ENCODE measurements at places on chromosomes 5 and 9.

DNA sequence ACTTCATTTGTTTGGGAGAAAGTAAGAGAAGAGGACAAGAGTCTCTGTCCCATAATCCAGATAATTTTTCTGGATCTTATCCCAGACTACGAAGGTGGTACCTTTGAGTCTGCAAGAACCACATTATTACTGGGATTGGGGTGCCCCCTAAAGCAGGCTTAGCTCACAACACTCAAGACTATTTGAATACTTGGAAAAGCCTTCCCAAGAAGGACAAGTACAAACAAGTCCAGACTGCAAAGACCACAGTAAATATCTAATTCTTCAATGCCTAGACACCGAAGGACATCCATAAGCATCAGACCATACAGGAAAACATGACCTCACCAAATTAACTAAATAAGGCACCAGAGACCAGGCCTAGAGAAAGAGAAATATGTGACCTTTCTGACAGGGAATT is 40.2 kb upstream of the TMED7 start:
- DNase-seq, result no peak

GRCh38 chr5:155140646-155141045 is 127.1 kb downstream of the KIF4B start:
- DNase-seq, result no peak

- DNase-seq, result no peak
Observed at GRCh38 chr9:93228030-93228429, 44.1 kb downstream of the WNK2 start.

GRCh38 chr5:109676920-109677319 is 12.8 kb upstream of the MAN2A1 start:
- DNase-seq, result no peak

GRCh38 chr5:110053205-110053604 is 363.5 kb downstream of the MAN2A1 start:
- no peak for DNase-seq

GRCh38 chr9:31089549-31090221 is 1294.8 kb upstream of the ACO1 start:
- DNase-seq, result peak; percentile 11

GRCh38 chr9:37437621-37438020 is 15.1 kb downstream of the GRHPR start:
- DNase-seq, result no peak

GRCh38 chr5:157924931-157925729 is 66.2 kb upstream of the CLINT1 start:
- DNase-seq, result no peak

DNA sequence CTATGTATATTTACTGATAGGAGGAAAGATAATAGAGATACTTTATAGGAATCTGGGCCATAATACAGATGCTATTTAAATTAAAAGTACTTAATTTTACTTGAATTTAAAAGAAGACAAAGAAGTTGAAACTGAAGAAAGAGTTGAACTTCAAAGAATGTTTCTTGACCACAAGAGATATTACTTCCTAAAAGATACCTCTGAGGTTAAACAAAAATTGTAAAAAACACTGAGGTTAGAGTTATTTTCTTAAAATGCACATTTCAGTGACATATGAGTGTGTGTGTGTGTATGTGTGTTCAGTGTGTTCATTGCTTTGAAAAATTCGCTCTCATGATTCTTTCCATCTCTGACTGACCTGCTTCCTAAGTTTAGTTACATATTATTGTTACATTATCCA is 3.5 kb upstream of the SEPTIN8 start:
- DNase-seq, result no peak

GRCh38 chr5:19940192-19940591 is 47.8 kb downstream of the CDH18 start:
- no peak for DNase-seq

DNA sequence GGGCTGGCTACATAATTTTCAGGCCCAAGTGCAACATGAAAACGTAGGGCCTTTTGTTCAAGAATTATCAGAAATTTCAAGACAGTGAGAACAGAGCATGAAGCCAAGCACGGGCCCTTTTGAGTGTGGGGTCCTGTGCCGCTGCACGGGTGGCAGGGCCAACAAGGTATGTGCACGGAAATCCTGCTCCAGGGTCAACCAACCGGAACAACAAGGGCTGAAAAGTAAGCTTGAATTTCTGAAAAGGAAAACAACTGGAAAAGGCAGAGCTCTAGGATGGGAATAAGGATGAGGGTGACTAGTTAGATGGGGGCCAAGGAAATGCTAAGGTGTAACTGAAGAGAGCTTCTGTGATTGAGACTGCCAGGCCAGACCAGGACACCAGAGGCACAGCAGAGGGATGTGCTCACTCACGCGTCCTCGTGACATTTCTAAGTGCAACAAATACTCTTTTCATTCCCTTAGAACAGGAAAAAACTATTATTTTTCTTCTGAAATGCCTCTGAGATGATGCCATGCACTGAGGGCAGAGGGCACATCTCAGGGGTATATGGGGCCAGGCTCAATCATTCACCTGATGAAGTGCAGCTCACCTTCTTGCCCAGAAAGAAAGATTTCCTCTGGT is 80.6 kb upstream of the LRRTM2 start:
- DNase-seq, result no peak

GRCh38 chr5:67268231-67269021 is 71.8 kb upstream of the CD180 start:
- DNase-seq, result peak; percentile 10

- no peak for DNase-seq
Observed at GRCh38 chr5:175253597-175253996, 190.4 kb downstream of the DRD1 start.

- DNase-seq, result no peak
Observed at GRCh38 chr5:121100931-121101330, 636.8 kb downstream of the PRR16 start.

DNA sequence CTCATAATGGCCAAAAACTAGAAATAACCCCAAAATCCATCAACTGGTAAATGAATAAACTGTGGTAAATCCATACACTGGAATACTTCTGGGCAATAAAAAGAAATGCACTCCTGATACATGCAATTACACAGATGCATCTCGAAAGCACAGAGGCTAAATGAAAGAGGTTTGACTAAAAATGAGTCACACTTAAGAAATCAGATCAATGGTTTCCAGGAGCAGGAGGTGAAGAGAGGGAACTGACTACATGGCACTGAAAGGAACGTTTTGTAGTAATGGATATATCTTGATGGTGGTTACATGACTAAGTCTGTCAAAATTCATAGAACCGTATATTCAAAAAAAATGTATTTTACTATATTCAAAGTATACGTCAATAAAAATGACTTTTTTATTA is 42.4 kb downstream of the STRBP start:
- no peak for DNase-seq

- DNase-seq, result no peak
Observed at GRCh38 chr9:129381481-129381957, 203.5 kb upstream of the IER5L start.

DNA sequence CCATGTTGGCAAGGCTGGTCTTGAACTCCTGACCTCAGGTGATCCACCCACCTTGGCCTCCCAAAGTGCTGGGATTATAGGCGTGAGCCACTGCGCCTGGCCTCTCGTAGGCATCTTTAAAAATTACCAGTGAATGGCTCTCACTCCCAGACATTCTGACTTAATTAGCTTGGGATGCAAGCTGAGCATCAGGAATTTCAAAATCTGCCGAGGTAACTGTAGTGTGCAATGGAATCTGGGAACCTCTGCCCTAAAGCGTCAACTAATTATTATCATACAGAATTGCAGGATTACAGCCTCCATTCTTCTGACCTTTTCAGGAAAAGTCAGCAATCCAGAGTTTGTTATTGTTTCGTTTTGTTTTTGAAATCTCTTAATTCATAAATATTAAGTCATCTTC is 213.4 kb upstream of the DMAC1 start:
- DNase-seq, result no peak

GRCh38 chr5:127963931-127964330 is 119.6 kb upstream of the SLC12A2 start:
- DNase-seq, result no peak

DNA sequence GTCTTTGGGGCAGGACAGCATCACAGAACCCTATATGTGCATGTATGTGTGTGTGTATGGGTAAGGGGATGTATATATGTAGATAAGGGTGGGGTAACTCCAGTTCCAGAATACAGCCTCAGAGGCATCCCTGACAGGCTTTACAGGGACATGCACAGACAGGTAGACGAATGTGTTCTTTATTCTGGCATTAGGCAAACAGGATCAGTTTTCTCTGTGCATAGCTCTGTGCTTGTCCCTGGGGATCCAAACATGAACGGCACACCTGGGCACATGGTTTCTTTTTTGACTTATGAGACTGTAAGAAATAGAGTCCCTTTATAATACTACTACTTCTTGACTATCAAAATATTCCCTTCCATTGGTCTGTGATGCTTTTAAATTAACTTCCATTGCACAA is 120.6 kb downstream of the TRIO start:
- no peak for DNase-seq

GRCh38 chr9:19975499-19975898 is 186.7 kb upstream of the SLC24A2 start:
- DNase-seq, result no peak

DNA sequence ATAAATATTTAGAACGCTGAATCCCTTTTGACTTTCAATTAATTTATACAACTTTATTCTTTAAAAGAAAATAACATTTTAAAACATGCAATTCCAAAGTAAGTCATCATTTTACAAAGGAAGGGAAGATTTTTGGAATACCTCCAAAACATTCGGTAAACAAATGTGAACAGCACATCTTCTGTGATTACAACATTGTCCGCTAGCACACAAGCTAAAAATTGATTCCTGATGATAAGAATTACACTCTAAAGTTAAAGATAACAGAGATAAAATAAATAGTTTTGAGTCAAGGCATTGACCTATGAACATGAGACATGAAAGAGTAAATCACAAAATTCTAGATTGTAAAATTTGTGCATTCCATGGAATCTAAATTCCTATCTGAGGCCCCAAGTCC is 56.2 kb upstream of the TRAF1 start:
- DNase-seq, result no peak

GRCh38 chr5:6750142-6750840 is 37.1 kb downstream of the TENT4A start:
- no peak for DNase-seq

DNA sequence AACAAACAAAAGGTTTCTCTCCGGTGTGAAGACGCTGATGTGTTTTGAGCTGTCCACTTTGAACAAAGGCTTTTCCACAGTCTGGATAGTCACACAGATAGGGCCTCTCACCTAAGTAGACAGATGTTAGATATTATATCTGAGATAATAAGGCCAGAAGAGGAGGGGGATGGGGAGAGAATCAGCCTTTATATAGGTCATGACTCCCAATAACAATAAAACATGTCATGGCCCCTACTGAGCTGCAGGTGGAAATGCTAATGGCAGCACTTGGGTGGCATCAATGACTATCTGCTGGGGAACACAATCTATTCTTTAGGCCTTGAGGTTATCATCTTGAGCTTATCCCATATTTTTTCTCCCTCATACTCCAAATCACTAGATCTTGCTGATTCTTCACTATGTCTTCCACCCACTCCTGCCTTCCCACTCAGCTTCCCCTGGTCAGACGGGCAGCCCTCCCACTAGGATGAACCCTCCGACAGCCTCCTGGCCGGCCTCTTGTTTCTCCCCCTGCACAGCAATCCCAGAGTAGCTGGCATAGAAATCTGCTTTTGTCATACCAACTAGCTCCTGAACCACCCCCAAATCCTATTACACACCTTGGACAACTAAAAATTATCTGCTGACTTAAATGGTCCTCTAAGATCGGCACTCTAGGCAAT is 11.5 kb upstream of the SLC35D2 start:
- DNase-seq, result no peak

GRCh38 chr9:20790721-20791120 is 106.7 kb downstream of the FOCAD start:
- DNase-seq, result no peak

DNA sequence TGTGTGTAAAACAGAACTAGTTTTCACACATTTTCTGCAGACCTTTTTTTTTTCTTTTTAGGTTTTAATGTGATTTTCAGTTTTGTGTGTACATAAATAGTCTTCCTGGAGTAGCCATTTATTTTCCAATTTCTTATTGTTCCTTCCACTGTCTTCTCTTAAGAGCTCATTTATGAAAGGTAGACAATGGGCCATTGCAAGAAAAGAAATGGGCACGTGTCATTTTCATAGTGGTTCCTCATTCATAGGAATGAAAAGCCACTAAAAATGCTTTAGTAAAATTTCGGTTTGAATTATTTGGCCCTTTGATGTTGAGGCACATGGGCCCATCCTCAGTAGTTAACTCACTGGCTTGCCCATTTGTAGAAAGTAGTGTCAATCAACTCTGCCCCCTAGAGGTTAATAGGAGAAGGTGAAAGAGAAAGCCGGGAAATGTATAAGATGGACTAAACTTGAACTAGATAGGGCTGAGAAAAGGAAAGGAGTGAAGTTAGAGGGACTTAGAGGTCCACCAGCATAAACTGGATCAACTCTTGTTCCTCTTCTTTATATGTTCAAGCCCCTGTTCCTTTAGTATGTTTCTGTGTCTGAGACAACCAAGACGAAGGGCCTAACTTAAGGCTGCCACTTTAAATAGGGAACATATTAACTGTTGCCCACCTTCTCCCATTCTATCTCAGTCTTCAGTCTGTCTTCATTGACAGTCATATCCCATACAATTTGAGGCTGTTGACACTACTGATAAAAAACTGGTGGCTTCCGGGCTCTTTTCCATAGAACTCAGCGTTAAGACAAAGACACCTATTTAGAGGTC is 72.6 kb downstream of the SMARCA2 start:
- peak; percentile 47 for DNase-seq

DNA sequence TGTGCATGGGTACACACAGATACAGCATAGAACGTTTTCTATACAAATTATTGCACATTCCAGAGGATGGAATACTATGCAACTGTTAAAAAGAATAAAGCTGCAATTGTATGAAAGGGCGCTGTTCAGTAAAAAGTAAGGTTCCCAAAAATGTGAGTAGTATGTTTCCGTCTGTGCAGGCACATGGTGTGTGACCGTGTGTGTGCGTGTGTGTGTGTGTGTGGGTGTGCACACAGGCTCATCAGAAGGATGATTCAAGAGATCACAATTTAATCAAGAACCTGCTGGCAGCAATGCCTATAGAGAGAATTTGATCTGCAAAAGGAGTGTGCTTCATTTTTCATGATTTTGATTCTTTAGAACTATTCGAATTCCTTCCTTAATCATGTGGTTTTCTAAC is 76.3 kb downstream of the SEMA4D start:
- no peak for DNase-seq

- no peak for DNase-seq
Observed at GRCh38 chr9:93094658-93095204, 1.3 kb upstream of the CARD19 start.

GRCh38 chr9:27248702-27249101 is 48.2 kb downstream of the EQTN start:
- no peak for DNase-seq

- peak; percentile 67 for DNase-seq
Observed at GRCh38 chr9:117434566-117434965, 19.7 kb upstream of the ASTN2 start.

GRCh38 chr5:73921741-73922140 is 295.7 kb downstream of the ARHGEF28 start:
- DNase-seq, result no peak

DNA sequence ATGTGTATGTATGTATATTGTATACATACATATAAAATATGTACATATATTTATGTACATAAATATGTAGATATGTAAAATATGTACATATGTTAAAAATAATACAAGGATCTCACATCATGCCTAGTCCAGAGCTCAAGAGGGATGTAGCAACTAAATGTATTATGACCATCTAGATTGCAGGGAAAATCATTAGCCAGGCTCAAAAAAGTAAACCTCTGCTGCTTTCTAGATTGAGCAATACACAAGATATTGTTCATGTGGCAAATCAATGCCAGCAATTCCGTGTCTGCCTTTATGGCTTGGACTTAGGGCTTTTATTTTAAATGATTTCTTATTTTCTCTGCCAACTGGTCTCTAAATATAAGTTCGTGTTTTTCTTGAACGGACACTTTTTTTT is 65.2 kb downstream of the RAI14 start:
- no peak for DNase-seq

All from SW480 (cell line).